ENCODE measurements at places on chromosomes 12 and 14.

DNA sequence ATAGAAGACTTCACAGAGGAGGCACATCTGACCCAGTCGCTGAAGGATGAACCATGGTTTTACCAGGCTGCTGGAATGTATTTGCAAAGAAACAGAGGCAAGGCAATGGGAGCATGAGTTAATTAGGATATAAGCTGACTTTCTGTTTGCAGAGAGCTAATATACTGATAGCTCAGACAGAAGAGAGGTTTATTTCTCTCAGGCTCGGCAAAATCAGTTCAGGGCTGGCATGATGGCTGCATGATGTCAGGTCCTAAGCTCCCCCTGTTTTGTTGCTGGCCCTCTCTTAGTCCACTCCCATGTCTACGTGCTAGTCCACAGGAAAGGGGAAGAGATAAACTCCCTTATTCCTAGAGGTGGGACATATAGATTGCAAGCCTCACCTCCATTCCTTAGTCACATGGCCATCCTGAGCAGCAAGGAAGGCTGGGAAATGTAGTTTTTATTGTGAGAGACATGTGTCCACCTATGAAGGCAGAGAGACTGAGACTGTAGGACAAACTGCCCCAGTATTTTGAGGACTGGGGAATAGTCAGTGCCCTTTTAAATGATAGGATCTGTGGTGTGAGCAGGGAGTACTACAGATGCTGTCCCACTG lies 224.5 kb downstream of the VRK1 start:
- DNase-seq, result no peak

GRCh38 chr14:33810308-33810707 lies 140.6 kb downstream of the EGLN3 start:
- DNase-seq, result no peak

DNA sequence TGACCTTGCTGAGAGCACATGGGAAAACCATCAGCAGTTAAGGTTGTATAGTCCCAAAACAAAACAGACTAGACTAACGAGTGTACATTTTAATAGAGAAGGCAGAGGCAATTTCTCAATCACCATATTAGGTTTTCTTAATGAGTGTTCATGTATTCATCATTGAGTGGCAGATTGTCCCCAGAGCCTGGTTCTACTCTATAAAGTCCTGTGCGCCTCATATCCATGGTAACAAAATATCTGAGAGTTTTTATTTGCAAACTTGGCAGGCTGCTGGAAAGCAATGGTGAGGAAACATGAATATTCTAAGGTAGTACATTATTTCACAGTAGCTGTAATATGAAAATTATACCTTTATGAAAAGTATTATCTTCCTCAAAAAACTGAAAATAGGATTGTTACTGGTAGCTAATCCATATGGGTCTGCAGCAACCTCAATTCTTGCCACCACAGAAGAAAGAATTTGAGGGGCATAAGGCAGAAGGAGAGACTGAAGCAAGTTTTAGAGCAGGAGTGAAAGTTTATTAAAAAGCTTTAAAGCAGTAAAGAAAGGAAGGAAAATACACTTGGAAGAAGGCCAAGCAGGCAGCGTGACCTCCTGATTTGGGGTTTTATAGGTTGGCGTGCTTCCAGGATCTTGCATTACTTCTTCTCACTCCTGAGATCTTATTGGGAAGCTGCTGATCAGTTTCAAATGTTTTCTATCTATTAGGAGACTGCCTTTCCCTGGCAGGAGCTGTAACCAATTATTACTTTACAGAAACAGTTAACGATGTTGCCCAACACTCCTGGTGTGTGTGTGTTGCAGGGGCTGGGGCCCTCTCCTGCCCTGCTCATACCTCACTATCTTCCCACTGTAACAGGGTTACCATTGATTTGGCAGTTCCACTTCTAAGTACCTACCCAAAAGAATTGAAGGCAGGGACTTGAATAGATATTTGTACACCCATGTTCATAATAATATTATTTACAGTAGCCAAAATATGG lies 154.0 kb upstream of the NUDT4 start:
- no peak for DNase-seq

GRCh38 chr12:68180792-68181744 lies 21.5 kb upstream of the IFNG start:
- no peak for DNase-seq

GRCh38 chr12:14936224-14936861 lies 2.0 kb downstream of the ERP27 start:
- DNase-seq, result no peak

DNA sequence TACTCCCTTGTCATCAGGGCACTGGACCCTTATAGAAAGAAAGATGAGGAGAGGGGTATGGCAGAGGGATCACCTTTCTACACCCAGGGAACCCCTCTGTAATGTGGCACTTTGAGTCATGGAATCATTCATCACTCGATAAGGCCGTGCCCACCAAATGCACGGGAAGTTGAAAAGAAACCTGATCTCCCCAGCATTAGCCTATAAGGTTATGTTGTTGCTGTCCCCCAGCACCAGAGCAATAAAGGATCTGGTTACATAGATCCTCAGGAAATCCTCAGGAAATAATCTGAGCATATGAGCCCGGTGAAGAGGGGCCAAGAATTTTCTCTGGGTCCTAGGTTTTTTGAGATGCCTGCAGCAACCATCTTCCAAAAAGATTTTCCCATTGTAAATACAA lies 148.8 kb upstream of the CRY1 start:
- peak; percentile 31 for DNase-seq

DNA sequence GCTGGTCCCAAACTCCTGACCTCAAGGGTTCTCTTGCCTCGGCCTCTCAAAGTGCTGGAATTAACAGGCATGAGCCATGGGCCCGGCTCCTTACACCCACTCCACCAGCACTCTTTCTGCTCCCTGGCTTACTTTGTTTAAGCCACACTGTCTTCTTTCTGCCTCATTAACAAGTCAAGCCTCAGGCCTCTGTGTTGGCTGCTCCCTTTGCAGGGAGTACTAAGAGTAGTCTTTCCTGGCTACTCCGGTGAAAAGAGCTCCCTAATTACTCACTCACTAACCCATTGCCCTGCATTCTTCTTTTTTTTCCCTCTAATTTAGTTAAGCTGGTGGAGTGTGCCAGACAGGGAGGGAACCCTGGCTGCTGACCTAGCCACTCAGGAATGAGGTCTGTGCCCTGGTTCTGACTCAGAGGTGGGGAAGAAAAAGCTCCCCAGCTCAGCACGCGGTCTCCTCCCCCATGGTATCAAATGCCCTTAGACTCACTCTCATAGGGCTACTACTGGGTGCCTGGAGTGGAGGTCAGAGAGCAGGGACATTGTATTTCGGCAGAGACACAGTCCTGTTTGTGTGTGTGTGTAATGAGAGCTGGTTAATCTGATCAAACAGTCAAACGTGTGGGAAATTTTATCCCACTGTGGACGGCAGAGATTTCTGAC lies 19.8 kb downstream of the GALNT6 start:
- peak; percentile 53 for DNase-seq

DNA sequence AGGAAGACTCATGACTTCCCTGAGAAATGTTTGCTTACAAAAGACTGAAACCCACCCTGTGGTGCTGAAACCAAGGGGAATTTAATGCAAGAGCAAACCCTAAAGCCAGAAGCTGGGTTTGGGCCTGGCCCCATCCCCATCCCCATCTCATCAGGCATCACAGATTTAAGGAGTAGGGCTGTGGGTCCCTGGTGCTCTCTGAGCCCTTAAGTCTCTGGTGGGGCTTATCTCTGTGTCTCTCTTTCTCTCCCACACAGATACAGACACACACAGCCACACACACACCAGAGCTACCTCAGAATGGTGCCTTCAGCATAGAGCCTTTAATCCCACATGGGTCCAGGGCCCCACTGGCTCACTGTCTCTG lies 237.1 kb downstream of the SLC41A2 start:
- no peak for DNase-seq

GRCh38 chr12:96033549-96034389 lies 1.6 kb downstream of the LTA4H start:
- DNase-seq, result no peak

DNA sequence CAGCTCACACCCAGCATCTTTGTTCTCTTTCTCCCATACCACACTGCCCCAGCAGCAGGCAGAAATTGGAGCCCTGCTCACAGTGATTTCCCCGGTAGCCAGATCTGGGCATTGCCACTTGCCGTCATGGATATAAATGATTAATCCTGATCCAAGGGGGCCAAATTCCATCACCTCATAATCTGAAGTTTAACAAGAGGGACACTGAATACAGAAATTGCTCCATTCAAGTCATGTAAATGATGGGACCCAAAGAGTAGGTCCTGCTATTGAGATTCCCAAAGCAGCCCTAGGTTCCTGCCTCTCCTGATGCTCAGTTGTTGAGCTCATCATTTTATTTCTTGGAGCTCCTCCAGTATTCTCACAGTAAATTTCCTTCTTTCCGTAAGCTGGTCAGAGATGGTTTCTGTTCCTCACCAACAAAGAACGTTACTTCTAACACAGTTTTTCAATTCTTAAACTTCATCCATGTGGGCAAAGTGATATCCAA lies 11.7 kb downstream of the ITPR2 start:
- no peak for DNase-seq

DNA sequence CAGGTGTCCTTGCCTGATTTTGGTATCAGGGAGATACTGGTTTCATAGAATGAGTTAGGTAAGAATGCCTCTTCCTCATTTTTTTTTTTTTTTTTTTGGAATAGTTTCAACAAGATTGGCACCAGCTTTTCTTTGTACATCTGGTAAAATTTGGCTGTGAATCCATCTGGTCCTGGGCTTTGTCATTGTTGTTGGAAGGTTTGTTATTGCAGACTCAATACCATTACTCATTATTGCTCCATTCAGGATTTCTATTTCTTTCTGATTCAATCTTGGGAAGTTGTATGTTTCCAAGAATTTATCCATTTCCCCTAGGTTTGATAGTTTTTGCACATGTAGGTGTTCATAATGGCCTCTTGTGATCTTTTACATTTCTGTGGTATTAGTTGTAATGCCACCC lies 126.0 kb upstream of the KITLG start:
- no peak for DNase-seq

- no peak for DNase-seq
Measured at GRCh38 chr12:24814379-24815113, 134.4 kb downstream of the BCAT1 start.

GRCh38 chr14:70856851-70857495 lies 47.7 kb upstream of the MAP3K9 start:
- no peak for DNase-seq

DNA sequence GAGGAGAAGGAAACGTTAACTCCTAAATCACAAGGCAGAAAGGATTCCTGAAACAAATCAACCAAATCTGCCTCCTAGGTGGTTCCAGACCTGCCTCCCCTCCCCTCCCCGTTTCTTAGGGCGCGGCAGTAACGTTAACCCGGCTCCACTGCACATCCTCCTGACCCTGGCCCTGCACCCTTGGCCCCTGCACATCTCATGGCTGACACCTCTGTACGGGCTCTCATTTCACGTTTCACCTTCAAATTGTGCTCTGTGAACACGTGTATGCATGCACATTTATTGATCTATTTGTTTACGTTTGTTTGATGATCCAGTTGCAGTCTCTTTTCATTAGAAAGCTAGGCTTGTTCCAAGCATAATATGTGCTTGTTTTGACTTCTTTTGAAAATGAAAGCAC lies 358.1 kb downstream of the ADGRD1 start:
- no peak for DNase-seq

GRCh38 chr14:21136024-21136423 lies 19.8 kb downstream of the OR5AU1 start:
- no peak for DNase-seq

DNA sequence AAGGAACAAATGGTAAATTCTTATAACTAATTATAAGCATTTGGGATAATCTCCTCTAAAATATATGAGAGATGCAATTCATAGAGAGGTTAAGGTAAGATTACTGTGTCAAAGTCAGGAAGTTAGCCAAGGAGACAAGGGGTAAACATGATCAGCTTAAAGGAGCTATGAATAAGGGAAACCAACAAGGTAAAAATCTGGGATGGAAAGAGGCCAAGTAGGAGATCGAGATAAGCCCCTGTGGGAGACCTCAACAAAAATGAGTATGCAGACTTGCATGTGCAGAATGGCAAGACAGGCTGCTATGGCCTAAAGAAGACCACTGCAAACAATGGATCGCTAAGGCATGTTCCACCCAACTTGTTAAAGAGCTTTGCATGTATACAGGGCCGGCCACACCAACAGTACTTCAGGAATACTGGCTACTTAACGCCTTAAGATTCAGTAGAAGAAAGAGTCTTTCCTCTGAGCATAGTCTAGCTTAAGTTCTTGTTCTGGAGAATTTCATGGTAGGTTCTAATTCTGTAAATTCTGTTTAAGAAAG lies 738.6 kb downstream of the GALC start:
- no peak for DNase-seq

GRCh38 chr14:61675291-61675690 lies 20.0 kb upstream of the HIF1A start:
- DNase-seq, result no peak

GRCh38 chr12:48615681-48616080 lies 45.8 kb upstream of the LALBA start:
- no peak for DNase-seq

DNA sequence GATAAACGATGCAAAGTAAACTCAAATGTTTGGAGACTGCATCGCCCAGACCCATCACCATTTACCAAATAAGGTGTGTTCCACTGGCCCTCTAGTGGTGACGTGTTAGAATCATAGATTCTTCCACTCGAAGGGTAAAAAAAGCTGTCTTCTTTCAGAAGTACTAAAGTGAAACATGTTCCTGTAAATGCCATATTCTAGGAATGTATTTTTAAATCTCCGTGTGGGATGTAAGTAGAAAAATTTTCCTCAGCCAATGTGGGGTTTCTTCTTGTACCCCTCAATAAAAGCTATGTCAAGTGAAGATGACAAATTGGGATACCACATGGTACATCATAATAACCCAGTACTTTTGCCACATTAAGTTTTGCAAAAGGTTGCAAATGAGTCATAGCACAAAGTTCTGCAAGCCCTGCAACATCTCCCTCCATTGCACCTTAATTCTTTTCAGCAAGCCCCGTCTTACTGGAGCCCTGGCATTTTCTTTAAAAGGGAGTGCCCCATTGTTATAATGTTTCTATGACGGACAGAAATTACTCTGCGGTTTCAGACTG lies 100.8 kb downstream of the CCER1 start:
- peak; percentile 27 for DNase-seq

DNA sequence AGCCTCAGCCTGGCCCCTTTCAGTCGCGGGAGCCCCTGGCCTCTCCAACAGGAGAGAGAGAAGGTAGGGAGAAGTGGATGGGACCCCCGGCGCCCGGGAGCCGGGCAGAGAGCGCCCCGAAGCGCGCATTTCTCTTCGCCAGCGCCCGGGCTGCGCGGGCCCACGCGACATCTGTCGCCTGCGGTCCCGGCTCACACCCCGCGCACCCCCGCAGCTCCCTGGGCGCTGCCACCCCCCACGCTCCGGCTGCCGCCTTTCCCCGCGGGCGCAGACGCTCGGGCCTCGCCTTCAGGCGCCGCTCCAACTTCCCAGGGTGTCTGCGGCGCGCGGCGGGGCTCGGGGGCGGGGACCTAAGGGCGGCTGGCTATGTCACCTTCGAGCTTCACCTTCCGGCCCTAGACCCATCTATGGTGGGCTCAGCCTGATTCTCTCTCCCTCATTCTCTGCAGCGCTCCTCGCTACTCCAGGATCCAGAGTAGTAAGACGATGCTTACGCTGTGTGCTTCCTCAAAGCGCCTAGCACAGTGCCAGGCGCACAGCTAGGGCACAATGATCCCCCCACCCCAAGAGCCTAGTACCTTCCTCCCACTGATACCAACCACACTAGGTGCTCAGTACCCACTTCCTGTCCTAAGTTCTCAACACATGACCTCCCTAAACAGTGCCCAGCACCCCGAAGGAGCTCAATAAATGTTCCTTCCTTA lies 1.6 kb downstream of the HRK start:
- peak; percentile 59 for DNase-seq

Measured in nephron progenitor cell (in vitro differentiated cells).